ENCODE measurements at places on chromosomes 13 and 19.

- no peak for DNase-seq
These were observed 1394.3 kb upstream of the SLC10A2 start for GRCh38 chr13:104460554-104460953.

GRCh38 chr13:50866817-50867636 lies 23.5 kb upstream of the DLEU7 start:
- DNase-seq, result no peak

DNA sequence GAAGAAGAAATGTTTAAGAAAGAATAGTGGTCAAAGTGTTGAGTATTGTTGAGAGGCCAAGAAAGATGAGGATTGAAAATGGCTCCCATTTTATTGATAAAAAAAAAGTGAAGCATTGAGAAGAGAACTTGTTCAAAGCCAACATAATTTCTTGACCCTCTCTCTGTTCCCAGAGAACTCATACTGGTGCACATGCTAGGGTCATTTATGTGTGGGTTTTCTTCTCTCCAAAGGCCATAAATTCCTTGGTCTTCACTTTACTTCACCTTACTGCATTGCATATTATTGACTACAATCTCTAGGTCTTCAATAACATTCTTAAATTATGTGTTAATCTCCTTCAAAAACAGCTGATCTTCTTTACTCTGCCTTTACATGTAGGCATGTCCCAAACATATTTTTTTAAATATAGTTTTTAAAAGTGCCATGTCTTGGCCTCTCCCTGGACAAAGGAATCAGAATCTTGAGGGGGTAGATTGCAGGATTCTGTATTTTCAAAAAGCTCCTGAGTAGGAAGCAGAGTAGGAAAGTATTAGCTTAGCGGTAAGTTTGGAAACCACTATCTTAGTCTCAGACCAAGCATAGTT lies 1.8 kb upstream of the FNDC3A start:
- no peak for DNase-seq

GRCh38 chr19:28730791-28731512 lies 482.0 kb downstream of the UQCRFS1 start:
- no peak for DNase-seq

DNA sequence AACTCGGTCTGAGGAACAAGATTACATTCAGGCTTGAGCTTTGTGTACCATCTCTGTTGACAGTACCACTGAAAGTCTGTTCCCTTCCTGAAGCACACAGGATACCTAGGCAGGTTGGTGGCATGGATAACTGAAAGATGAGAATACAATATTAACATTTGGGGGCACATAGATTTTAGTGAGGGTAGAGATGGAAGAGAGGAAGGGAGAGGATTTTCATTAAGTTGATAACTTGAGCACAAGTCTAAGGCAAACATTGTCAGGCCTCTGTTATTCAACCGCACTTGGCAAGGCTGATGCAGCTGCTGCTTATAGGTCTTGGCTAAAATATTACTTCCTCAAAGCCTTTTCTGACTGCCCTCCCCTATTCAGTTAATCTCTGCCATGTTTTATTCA lies 10.9 kb downstream of the MIR17HG start:
- no peak for DNase-seq

DNA sequence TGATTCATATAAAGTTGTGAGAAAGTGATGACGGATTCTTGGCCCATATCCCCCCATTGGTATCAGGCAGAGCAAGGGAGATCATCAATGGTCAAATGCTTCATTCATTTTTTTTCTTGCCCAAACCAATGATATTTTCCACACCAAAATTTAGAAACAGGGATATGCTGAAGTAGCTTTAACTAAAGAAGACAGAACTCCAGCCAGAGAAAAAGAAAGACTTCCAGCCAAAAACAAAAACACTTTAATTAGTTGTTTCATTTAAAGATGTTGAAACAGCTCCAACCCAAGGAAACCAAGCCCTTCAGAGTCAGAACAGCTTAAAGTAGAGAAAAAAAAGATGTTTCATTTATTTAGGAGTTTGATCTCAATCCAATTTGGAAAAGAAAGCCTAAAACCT lies 358.9 kb upstream of the NBEA start:
- DNase-seq, result no peak

DNA sequence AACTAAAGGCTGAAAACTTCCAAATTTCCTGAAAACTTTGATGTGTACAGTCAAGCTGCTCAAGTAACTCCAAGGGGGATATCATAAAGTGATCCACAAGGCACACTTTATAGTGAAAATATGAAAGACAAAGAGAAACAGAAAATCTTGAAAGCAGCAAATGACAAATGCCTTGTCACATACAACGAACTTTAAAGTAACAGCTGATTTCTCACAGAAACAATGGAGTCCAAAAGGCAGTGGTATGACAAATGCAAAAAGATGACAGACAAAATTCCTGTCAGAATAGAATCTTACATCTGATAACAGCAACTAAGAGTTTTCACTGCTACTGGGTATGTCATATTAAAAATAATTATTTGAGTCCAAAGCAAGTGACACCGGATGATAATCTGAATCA lies 1602.3 kb upstream of the PRR20A start:
- DNase-seq, result no peak

DNA sequence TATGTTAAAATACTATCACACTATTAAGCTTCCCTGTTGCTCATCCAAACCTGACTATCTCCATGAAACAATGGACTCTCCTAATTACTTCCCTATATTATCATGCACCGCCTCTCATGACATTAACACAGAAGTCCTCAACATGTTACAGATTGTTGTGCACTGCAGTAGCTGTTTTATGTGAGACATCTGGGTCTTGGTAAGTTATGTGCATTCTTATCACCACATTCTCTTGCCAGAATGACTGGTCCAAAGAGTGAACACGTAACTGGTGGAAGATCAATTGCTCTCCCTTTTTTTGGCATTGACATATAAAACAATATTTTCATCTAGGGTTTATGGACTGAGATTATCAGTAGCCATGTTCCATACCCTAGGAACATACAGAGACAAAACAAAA lies 59.4 kb downstream of the POSTN start:
- DNase-seq, result no peak

DNA sequence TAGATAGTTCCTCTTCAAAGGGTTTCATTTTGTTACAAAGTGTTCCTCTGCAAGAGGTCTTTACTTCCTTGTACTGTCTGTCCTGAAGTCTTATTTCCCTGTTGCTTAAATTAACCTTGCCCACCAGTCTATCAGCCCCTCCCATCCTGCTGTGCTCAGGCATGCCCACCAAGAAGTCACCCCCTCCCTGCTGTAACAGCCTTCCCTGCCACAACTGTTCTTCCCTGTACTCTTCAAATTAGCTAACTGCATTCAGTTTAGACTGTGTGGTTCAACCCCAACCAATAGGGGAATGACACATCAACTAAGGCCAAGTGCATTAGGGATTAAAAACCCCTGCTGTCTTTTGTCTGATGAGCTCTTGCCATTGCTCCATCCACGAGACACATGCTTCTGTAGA lies 34.4 kb upstream of the ZNF562 start:
- DNase-seq, result no peak

DNA sequence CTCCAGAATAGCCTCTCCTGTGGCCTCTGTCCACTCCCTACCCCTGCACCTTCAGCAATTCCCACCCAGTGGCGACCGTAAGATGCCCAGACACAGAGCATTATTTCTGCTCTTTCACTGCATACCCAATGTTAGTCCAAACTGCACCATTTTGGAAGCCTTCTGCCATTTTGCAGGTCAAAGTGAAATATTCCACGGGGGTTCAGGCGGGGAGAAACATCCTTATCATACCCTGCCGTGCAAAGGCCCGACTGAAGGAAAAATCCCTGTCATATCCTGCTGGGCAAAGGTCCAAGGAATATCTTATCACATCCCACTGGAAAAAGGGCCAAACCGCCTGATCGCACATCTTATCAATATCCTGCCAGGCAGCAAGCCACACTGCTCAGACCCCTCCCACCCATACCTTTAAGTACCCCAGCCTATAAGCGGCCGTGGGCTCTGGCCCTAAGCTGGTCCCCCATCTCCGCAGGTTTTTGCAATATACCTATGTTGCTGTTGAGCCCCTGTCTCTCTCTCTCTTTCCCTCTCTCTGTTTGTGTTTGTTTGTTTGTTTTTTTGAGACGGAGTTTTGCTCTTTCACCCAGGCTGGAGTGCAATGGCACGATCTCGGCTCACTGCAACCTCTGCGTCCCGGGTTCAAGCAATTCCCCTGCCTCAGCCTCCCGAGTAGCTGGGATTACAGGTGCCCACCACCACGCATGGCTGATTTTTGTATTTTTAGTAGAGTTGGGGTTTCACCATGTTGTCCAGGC lies 18.2 kb downstream of the CLEC11A start:
- no peak for DNase-seq

Data from stimulated activated CD8-positive, alpha-beta memory T cell treated with anti-CD3 and anti-CD28 coated beads, Interleukin-7, amount 100 ng/mL, for 1 hour (primary cell).